ENCODE measurements at places on chromosomes 11 and 22.

- DNase-seq: peak; percentile 27
Measured at GRCh38 chr22:47547239-47547661, 784.8 kb downstream of the TBC1D22A start.

- DNase-seq: no peak
Measured at GRCh38 chr11:131671734-131672133, 301.3 kb downstream of the NTM start.

- no peak for DNase-seq
Measured at GRCh38 chr11:127242676-127243075, 242.1 kb upstream of the KIRREL3 start.

- no peak for DNase-seq
Measured at GRCh38 chr11:108216988-108217387, 5.5 kb downstream of the NPAT start.

DNA sequence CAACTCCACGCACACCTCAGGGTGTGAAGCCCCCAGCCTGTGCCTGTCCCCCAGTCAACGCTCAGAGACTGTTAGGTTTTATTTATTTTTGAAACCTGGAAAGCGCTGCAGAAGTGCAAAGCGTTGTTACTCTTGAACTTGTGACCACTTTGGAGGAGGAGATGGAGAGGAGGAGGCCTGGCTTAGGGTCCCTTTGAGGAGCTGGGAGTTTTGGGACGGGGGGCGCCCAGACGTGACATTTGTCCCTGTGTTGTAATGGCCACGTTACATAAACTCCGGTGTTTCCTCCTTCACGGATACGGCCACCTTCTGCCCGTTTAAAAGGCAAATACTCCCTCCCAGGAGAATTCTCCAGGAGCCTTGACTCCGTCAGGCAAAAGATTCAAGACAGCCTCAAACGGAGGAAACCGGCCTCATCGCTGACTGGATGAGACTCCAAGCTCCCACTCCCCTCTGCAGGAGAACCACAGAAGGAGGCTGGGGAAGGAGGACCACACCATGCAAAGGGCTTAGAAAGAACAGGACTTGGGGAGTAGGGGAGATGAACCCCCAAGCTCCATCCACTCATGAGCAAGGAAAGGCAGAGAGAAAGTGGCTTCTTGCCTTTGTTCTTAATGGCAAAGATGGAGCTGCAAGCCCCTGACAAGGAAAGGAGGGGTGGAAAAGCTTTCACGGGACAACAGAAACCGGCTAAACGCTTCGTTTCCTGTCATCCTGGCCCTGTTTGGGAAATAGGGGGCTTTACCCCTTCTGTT lies 630 bp downstream of the PIK3IP1 start:
- peak; percentile 57 for DNase-seq
